ENCODE measurements at places on chromosomes 11 and 22. TPM values are rescaled to one million over a fixed set of nuclear protein-coding genes. Genes with fewer than 3 reads are reported as not detected.

DNA sequence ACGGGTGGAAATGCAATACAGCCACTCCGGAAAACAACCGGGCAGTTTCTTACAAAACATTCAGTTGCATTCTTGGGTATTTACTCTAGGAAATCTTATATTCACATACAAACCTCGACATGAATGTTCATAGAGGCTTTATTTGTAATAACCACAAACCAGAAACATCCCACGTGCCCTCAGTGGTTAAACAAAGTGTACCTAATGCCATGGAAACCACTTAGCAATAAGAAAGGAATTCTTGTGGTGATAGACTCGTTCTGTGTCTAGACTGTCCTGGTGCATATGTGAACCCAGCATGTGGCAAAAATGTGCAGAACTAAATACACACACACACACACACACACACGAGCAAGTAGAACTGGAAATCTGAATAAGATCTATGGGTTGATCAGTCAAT, 1073.3 kb downstream of the TBC1D22A start:
- no peaks in the 10 kb centered on the region for H3K27me3 ChIP-seq
- H3K27ac ChIP-seq, result no peak overlapping the region

DNA sequence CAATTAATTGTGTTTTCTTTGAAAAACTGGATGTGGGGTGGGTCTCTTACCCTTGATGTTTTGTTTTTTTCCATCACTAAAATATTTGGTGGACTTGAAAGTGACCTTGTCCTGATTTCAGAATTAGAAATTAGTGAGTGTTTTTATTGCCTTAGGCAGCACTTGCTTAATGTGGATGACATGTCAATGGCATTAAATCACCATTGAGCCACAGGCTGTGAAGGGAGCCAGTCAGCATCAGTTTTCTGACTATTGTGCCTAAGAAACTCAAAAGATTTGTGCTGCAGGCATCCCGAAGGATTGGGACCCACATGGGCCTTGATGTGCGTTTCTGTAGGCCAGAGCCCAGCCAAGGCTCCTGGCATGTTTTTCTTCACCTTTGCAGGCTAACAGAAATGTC, 53.8 kb downstream of the SWAP70 start:
- H3K36me3 ChIP-seq, result peaks cover 1% of the 10 kb centered on the region
- no peak overlapping the region for H3K4me3 ChIP-seq
- no peaks in the 10 kb centered on the region for H3K27me3 ChIP-seq
- DNase-seq, result no peak
- H3K4me1 ChIP-seq, result no peaks in the 10 kb centered on the region

DNA sequence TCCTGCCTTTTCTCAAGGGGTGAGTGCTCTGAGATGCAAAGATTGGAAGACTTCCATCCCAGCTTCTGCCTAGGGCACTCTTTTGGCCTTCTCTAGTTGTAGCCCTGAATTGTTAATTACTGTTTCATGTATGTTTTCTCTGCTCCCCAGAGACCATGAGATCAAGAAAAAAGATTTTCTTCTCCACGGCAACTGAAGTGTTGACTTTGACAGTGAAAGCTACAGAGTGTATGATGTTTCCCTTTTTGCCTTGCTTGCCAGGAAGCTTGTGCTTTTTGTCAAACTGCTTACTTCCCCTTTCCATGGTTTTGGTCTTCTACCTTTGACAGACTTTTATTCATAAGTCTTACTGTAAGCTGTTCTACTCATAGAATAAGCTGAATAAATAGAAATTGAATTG, 23.3 kb upstream of the EIF3D start:
- H3K4me1 ChIP-seq, result no peaks in the 10 kb centered on the region
- no peaks in the 10 kb centered on the region for H3K27me3 ChIP-seq
- H3K27ac ChIP-seq, result no peak overlapping the region
- no peak for DNase-seq

Gene SCGB1C1
- not detected for total RNA-seq

Measured in Caco-2 (cell line).